ENCODE measurements at places on chromosomes 3 and 15.

GRCh38 chr15:36422631-36423030 is 156.8 kb upstream of the CDIN1 start:
- no peak for DNase-seq

- no peak for DNase-seq
Observed at GRCh38 chr3:97680210-97680609, 84.3 kb upstream of the ARL6 start.

DNA sequence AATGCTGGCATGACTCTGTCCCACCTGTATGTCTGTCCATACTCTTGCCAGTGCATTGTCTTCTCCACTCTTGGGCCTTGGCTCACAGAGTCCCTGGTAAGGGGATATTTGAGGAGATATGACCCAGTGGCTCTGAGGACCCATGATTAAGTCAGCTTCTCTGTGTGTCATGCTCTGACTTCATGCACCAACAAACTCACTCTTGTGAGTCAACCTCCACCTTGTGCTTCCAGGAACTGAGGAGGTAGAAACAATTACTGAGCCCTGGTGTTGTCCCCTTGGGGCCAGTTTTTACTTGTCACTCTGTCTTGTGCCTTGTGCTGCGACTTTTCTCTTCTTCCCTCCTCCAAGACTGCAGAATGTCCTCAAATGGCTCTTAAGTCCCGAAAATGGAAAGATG is 127.1 kb downstream of the ABHD5 start:
- no peak for DNase-seq

GRCh38 chr3:195918176-195918575 is 9.8 kb upstream of the TNK2 start:
- DNase-seq = no peak

GRCh38 chr3:127525373-127525772 is 65.2 kb downstream of the TPRA1 start:
- no peak for DNase-seq

GRCh38 chr15:99403597-99403996 is 152.3 kb downstream of the LRRC28 start:
- no peak for DNase-seq

Measured in NCI-H2081 treated with DMSO at 0.1 percent for 48 hours (cell line).